Spleen (tissue), 13 donors: ENCODE measurements at places on chromosomes 13 and 19. TPM values are rescaled to one million over a fixed set of nuclear protein-coding genes. Genes with fewer than 3 reads are reported as not detected.

- DNase-seq: no peak
- no peaks in the 10 kb centered on the region for H3K27me3 ChIP-seq
- H3K36me3 ChIP-seq: no peaks in the 10 kb centered on the region
- H3K27ac ChIP-seq: no peak overlapping the region
- no peak overlapping the region for H3K4me3 ChIP-seq
- H3K4me1 ChIP-seq: peaks cover 38% of the 10 kb centered on the region
Observed at GRCh38 chr13:46297361-46297811, 85.7 kb downstream of the LRRC63 start.

GRCh38 chr13:68719815-68720214, 1387.8 kb upstream of the ATXN8OS start:
- no peaks in the 10 kb centered on the region for H3K27me3 ChIP-seq
- DNase-seq: no peak
- no peaks in the 10 kb centered on the region for H3K36me3 ChIP-seq
- H3K4me3 ChIP-seq: no peak overlapping the region
- H3K27ac ChIP-seq: no peak overlapping the region

- H3K27me3 ChIP-seq: no peaks in the 10 kb centered on the region
- H3K36me3 ChIP-seq: no peaks in the 10 kb centered on the region
- no peak for DNase-seq
- H3K4me3 ChIP-seq: no peak overlapping the region
- no peaks in the 10 kb centered on the region for H3K4me1 ChIP-seq
Observed at GRCh38 chr13:28337166-28338005, 157.5 kb downstream of the FLT1 start.

DNA sequence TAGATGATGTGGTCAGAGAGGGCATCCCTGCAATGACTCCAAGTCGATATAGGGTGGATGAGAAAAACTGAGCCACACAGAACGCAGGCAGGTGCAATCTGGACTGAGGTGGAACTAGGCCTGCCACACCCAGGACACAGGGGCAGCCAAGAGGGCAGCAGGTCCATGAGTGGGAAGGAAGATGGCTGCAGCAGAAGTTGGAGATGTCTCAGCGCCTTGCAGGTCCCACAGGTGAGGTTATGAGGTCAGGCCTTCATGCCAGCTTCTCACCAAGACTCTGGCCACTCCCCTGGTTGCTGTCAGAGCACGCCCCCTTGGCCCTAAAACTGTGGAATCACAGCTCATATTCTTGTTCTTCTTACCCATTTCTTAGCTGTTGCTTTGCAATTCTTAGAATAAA, 147.7 kb upstream of the VSTM2B start:
- no peaks in the 10 kb centered on the region for H3K36me3 ChIP-seq
- no peak for DNase-seq
- H3K4me3 ChIP-seq: no peak overlapping the region
- no peak overlapping the region for H3K27ac ChIP-seq
- H3K27me3 ChIP-seq: no peaks in the 10 kb centered on the region

Gene ZNF555
- 1.4 TPM for polyA plus RNA-seq
